ENCODE measurements at places on chromosomes 6 and 20. TPM values are rescaled to one million over a fixed set of nuclear protein-coding genes. Genes with fewer than 3 reads are reported as not detected.

Gene TCF19
- total RNA-seq = 10.0 TPM

Gene FNDC1
- not detected for total RNA-seq

DNA sequence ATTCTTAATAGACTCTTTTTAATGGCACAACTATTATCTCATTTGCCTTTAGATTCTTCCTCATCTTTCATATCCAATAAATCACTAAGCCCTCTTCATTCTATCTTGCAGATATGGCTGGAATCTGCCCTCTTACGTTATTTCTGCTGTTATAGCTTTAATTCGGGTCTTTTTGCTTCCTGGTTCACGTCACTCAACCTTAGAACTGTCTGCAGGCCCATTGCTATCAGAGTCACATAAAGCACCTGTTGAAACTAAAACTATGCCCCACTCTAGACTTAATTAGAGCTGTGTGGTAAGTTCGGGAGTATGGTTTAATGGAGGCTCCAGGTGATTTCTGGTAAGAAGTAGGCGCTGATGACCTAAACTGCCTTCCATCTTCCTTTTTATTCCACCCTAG lies 988 bp downstream of the QRSL1 start:
- no peak for DNase-seq

DNA sequence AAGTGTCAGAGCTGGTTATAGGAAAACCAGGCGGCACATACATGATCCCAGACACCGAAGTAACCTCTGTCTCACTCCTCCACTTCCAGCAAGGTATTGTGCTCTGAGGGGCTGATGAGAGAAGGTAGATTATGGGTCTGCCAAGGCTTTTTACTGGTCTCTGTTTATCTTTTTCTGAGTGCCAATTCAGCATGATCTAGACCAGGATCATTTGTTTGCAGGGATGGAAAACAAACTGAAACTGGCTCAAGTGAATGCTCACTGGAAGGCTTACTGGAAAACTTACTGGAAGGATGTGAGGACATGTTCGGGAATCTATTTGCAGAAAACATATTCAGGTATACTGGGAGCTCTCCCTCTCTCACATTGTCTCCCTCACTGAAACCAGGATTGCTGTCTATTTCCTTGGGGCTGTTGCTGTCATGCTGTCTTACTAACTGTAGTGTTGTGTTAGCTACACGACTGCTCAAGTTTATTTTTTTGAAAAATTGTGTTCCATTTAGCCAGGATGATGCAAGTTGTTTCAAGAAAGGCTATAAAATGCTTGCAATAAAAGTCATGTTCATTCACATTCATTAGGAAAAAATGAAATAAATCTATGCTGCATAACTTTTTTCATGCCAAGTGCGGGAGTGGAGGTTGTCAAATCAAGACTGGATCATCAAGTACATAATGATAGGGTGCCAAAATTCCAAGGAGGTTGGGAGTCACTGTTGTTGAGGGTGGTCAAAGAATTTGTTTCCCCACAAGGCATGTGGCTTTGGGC lies 37.0 kb downstream of the KLHL31 start:
- no peak for DNase-seq

DNA sequence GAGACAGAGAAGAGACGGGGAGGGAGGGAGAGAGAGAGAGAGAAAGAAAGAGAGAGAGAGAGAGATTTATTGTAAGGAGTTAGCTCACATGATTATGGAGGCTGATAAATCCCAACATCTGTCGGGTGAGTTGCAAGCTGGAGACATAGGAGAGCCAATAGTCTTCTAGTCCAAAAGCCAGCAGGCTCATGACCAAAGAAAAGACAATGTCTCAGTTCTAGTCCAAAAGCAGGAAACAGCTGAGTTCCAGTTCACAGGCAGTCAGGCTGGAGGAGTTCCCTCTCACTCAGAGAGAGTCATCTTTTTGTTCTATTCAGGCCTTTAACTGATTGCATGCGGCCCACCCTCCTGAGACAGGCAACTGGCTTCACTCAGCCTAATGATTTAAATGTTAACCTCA lies 416.6 kb downstream of the PREX1 start:
- DNase-seq = no peak

GRCh38 chr6:170279977-170280688 lies 10.7 kb downstream of the DLL1 start:
- DNase-seq = no peak

GRCh38 chr20:41214202-41214601 lies 76.9 kb downstream of the PLCG1 start:
- no peak for DNase-seq

Measured in glomerular endothelial cell (primary cell).